ENCODE measurements at places on chromosomes 12 and 14.

DNA sequence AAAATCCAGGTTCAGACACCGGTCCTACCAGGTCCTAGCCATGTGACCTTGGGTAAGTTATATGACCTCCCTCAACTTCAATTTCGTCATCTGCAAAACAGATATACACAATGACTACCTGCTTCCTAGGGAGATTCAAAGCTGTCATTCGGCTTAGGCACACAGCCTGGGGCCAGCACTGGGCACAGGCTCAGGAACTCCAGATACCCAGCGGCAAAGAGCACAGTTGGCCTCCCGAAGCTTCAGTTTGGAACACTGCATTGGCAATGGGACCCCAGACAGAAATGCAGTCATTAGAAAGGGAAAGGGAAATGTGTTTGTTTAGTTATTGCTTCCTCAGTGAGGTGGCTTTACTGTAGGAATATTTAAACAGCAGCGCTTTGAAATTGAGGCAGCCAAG lies 11.4 kb downstream of the PLEKHG6 start:
- DNase-seq, result no peak

DNA sequence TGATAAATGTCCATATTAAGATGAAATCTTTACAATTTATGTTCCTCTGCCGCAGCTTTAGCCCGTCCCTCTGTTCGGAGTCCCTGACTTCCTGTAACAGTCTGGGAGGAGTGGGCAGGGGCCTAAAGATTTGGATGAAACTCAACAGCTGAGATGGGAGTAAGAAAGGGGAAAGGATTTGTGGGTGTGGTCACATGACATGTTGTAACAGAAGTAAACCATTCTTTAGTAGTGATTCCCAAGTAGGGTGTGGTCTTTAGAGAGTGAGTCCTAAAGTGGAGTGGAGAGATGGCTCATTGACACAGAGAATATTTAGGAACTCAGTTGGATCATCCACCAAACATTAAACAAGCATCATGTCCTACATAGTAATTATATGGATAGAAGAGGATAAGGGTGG lies 12.9 kb downstream of the TMEM117 start:
- no peak for DNase-seq

DNA sequence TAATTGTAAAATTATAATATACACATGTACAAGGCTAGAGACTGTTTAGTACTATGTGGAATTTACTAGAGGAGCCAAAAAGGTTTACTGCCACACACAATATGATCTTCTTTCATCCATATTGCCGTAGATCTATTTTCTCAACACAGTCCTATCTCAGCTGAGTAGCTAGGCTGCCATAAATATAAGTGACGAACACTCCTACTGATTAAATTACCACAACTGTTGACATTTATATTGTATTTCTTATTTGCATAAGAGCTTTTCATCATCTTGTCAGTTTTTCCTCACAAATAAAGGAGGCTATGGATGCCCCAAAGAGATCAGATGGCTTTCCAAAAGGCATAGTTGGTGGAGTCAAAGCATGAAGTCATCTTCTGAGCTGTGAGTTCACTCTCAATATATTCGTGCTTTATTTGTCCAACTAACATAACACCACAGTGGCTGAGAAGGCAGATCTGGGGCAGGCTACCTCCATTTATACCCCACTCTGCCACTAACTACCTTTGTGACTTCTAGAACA lies 78.6 kb downstream of the CCDC59 start:
- DNase-seq, result no peak

- no peak for DNase-seq
Observed at GRCh38 chr14:104803280-104803911, 2.5 kb downstream of the ZBTB42 start.

GRCh38 chr12:103548622-103549601 lies 38.2 kb upstream of the STAB2 start:
- peak; percentile 61 for DNase-seq

- DNase-seq, result no peak
Observed at GRCh38 chr12:47730341-47730744, 5.1 kb upstream of the ENDOU start.

DNA sequence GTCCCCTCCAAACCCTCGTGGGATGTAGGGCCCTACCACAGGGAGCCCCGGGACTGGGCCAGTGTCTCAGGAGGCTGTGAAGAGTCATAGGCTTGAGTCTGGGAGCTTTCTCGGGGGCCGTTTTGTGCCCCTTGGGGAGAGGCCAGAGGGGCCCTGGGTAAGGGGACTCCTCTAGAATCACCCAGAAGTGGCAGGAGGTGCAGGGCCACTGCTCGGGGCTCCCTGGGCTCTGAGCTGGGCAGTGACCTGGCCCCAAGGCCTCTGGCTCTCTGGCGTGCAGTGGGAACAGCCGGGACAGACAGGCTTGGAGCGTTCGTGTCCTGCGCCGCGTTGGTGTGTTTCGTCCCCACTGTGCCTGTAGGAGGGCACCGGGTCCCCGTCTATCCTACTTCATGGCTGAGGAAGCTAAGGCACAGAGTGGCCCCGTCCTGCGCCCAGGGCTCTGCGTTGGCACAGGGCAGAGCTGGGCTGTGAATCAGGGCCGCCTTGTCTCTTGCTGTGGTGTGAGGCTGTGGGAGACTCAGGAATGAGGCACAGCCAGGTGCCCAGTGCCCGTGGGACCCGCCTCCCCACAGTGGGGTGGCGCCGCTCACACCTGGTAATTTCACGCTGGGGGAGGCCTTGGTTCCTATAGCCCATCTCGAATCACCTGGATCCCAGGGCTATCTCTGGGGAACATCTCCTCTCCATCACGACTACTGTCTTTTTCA lies 23.8 kb upstream of the KIF26A start:
- DNase-seq, result no peak

DNA sequence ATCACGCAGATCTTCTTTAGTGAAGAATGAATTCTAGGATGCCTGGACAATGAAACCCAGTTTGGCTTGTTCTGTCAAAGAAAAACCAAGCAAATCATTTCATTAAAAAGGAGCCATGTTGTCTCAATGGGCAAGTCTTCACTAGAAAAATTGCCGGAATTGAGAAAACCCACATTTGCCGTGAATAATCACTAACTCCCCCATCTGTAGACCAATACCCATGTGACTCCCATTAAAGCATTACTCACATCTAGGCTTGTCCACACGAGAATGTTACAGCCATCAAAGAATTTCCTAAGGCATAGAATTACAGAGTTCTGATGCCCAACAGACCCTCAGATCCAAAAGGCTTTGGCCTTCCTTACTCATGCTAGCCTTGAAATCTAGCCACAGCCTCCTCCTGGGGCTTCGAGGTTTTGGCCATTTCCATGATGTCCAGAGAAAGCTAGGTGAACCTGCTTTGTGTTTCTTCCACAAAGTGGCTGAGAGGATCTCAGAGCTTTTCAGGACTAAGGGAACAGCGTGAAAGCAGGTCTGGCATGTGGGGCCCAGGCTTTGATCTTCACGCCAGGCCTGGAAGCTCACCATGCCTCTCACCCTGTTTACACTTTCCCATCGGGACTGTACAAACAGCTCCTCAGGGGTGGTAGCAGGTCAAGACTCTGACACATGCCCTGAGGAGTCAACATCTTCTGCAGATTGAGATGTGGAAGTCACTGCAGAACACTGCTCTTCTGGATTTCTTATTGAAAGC lies 12.1 kb downstream of the SLC7A8 start:
- DNase-seq, result no peak

- no peak for DNase-seq
Observed at GRCh38 chr12:118704527-118705241, 276.7 kb upstream of the SRRM4 start.

GRCh38 chr12:69986114-69986513 lies 161.1 kb downstream of the MYRFL start:
- no peak for DNase-seq

- DNase-seq, result no peak
Observed at GRCh38 chr14:49893309-49894213, 679 bp downstream of the ARF6 start.

- no peak for DNase-seq
Observed at GRCh38 chr14:20774258-20774824, 6.1 kb downstream of the EDDM3B start.

GRCh38 chr12:65279369-65280112 lies 1.1 kb downstream of the MSRB3 start:
- DNase-seq, result no peak

DNA sequence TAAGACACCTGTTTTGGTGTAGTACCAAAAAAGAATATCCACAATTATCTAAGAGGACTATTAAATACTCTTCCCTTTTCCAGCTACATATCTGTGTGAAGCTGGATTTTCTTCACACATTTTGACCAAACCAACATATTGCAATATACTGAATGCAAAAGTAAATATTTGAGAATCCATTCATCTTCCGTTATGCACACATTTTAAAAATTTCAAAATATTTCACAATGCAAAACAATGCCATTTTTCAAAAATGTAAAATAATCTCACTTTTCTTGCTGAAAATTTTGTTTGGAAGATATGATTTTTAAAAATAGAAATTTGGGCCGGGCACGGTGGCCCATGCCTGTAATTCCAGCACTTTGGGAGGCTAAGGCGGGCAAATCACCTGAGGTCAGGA lies 133.9 kb upstream of the FUT8 start:
- DNase-seq, result no peak

DNA sequence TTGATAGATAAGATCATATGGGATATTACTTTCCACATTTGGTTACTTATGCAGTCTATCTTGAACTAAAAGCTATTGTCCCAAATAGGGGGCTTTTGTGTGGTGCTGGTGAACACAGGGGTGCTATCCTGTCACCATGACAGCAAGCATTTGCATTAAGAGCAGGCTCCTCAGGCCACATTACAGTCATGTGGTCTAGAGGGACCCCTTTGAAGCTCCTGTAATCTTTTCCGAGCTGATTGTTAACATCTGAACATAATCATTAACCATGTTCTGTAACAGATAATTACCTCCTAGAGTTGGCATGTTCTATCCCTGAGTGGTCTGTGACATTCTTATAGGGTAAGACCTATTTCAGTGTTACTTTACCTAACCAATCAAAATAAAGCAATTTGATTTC lies 178.8 kb downstream of the KTN1 start:
- no peak for DNase-seq

DNA sequence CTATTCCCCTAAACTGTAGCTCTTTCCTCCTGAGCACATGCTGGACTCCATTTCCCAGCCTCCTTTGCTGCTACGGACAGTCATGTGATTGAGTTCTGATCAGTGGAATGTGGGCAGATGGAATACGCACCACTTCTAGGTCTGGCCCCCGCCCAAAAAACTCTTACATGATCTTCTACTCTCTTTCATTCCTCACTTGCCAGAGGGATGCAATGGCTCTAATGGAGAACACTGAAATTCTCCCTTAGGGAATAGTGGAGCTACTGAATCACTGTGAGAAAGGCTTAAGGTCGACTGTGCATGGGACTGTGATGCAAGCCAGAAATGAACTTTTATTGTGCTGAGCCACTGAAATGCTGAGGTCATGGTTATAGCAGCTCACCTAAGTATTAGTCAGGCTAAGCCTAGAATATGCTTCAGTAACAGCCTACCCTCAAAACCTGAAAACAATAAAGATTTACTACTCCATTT lies 13.0 kb upstream of the TMED2 start:
- DNase-seq, result no peak

- no peak for DNase-seq
Observed at GRCh38 chr14:52538623-52539022, 13.7 kb downstream of the TXNDC16 start.

DNA sequence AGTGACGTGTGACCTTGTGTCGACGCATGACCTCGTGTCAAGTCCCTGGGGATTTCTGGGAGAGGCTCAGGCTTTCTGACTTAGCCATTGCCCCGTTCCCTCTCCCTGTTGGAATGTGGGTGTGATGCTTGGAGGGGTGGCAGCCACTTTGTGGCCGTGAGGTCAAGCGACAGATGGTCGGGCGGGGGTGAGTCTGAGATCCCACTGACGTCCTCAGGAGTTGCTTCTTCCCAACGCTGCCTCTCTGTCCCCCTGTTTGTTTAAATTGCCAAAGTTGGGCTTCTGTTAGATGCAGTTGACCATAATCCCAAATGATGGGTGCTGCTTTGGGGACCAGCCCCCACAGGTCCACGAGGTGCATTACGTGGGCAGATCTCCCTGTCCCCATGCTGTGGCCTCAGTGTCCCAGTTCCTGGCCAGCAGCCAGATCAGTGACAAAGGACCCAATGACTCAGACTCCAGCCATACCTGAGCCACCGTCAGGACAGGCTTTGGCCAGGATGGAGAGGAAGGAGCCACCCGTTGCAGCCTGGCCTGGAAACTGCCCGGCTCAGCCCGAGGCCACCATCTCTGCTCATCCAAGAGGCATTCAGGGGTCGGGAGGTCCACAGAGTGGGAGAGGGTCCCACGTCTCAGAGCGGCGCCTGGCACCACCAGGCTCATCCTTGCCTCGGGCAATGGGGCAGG lies 34.4 kb upstream of the GALNT9 start:
- no peak for DNase-seq

DNA sequence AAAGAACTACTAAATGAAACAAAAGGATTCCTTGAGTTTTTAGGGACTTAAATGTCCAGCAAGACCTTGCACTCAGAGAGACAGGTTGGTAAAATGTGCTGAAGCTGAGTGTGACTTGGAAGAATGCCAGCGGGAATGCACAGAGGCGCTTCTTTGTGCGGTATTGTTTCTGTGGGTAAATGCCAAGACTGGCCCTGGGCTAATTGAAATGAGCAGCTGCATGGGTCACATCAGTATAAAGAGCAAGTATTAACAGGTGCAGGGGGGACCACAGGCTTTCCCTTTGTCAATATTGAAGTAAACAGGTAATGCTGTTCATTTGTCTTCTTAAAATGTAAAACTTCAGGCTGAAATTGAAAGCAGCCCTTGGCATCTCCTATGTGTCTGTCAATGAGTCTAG lies 74.3 kb downstream of the LMO3 start:
- no peak for DNase-seq

- no peak for DNase-seq
Observed at GRCh38 chr12:75579552-75579951, 68.1 kb upstream of the KRR1 start.

- DNase-seq, result no peak
Observed at GRCh38 chr12:41174602-41175001, 13.5 kb upstream of the PDZRN4 start.

- no peak for DNase-seq
Observed at GRCh38 chr14:74257078-74257940, 18.1 kb downstream of the VSX2 start.

GRCh38 chr12:75505706-75506312 lies 5.6 kb downstream of the KRR1 start:
- no peak for DNase-seq

DNA sequence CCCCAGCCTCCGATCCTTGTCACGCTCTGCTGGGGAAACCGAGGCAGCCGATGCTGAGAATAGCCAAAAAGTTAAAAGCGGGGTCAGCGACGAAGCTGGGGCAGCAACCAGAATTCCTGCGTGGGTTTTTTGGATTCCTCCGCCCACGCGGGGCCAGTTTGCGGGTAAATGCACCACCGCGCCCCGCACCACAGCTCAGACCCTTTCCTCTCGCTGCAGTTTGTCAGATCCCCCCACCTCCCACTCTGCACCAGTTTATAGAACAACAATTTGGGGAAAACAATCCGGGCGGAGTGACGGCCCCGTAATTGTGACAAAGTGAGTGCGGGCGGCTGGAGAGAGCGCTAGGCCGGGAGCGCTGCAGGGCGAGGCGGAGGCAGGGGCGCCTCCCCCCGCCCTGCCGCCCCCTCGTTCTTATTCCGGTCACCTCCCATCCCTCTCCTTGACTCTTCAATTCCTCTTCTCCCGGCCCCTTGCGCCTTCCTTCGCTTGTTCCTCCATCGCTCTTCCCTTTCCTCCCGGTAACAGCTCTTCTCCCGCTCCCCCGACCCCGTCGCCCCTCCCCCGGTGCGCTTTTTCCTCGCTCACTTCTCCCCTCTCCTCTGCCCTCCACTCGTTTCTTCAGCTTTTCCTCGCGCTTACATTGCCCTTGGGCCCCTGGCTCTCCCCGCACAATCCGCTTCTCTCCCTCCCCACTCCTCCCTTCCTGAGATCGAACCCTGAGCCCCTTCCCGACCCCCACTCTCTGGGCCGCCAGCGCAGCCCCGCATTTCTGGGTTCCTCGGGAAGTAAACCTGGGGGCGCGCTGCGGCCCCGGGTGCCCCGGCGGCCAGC lies 646 bp upstream of the DNAJC22 start:
- no peak for DNase-seq

Data from PC-9 (cell line).